ENCODE measurements at places on chromosomes 2 and 18.
A peak's percentile ranks its signal among the peaks of the same experiment; 100 is the strongest.

GRCh38 chr2:65498396-65498795 lies 66.0 kb upstream of the SPRED2 start:
- no peak for DNase-seq

- DNase-seq, result peak; percentile 28
These were observed 740.3 kb downstream of the SATB2 start for GRCh38 chr2:198717451-198717850.

- no peak for DNase-seq
These were observed 21.7 kb upstream of the HNRNPA3 start for GRCh38 chr2:177190941-177191340.

DNA sequence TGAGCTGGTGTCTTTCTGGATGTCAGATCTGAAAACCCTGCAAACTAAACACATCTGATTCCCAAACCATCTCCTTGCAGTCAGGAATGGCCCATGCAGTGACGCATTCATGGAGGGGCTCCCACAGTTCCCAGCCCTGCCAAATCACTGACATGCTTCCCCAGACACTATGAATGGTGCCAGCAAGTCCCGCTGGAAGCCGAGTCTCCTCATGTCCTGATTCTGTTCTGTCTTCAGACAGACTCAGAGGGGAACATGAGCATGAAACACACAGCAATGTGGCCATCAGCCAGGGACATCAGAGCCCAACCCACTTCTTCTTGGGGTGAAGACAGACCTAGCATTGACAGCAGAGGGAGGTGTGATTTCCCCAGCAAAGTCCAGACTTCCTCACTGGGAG lies 83.7 kb downstream of the TTC32 start:
- DNase-seq, result no peak

DNA sequence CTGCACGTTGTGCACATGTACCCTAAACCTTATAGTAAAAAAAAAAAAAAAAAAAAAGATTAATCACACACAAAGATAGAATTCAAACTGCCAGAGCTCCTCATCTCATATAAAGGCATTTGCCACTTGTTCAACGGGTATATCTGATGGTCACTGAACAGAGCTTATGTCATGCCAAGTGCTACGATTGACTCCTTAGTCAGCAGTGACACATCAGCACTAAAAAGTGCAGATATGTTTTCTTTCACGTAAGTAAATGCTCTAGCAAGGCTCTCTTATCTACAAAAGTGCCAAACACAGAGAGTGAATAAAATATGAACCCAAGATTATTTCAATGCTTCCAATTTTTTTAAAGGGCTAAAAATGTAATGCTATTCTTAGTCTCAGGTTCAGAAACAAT lies 1.1 kb downstream of the LMAN1 start:
- DNase-seq, result peak; percentile 3

GRCh38 chr2:187302116-187302515 lies 145.9 kb downstream of the CALCRL start:
- no peak for DNase-seq

DNA sequence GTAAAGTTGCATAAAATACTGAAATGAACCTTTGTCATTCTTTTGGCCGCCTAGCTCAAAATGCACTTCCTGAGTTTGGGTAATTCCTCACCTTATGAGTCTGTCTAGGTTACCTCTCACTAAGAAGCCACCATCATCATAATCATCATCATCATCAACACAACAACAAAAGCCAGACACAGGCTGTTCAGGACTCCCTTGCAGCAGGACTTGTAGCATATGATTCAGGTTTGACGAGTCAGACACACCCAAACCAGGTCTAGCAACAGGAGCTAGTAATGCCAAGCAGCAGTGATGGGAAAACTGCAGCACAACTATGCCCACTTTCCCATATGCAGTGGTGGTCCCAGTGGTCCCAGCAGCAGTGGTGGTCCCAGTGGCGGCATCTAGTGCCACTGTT lies 2.8 kb upstream of the SGO2 start:
- no peak for DNase-seq

DNA sequence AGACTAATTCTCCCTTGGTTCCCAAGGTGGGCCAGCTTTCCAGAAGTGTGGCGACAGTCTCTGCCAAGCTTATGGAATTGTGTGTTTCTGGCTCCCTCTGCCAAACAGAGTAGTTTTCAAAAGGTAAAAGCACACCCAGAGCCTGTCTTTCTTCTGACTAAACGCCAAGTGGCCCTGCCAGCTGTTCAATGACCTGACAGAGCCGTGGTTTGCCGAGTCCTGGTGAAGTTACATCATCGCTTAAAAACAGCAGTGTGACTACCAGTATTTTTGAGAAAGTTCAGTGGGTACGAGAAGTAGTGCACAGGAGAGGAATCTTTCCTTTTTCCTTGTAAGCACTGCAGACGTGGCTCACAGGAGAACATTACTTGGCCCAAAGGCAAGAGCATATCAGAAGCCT lies 1.9 kb downstream of the PER2 start:
- no peak for DNase-seq

- DNase-seq, result peak; percentile 88
These were observed 46.9 kb downstream of the DNMT3A start for GRCh38 chr2:25294573-25295462.

DNA sequence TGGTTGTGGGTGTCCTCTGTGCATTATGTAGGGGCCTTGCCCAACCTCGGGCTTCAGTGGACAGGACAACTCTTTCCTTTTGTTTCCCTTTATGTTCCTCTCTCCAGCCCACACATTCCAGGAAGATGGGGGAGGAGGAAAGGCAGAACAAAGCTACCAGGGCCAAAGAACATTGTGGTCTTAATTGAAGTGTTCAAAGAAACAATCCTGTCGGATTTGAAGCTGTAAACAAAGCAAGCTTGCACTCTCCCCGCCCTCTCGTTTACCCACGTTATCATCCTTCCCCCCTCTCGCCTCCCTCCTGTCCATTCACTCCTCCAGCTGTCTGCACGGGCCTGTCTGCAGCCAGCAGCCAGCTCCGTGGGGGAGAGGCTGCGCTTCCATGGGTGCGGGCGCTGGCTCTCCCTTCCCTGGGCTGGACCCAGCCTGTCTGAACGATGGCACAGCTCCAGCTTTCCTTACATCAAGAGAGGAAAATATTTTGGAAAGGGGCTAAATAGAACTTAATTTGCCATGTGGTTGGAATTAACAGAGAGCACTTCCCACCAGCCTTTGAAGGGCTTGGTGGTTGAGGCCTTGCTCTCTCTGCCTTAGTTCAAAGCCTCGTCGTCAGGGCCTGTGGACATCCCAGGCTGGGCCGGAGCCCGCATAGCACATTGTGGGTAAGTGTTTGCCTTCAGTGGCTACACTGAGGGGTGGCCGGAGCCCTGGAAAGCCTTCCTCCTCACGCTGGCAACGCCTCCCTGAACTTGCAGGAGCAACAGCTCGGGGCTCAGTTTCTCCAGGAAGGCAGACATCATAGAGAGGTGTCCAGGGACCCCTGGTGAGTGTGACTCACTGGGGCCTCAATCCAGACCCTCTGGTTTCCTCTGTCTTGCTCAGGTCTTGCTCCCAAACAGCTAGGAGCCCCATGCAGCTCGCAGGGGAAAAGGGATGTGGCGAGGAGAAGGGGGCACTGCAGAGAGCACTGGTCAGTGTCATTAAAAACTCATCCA lies 60.6 kb upstream of the HS6ST1 start:
- DNase-seq, result no peak

DNA sequence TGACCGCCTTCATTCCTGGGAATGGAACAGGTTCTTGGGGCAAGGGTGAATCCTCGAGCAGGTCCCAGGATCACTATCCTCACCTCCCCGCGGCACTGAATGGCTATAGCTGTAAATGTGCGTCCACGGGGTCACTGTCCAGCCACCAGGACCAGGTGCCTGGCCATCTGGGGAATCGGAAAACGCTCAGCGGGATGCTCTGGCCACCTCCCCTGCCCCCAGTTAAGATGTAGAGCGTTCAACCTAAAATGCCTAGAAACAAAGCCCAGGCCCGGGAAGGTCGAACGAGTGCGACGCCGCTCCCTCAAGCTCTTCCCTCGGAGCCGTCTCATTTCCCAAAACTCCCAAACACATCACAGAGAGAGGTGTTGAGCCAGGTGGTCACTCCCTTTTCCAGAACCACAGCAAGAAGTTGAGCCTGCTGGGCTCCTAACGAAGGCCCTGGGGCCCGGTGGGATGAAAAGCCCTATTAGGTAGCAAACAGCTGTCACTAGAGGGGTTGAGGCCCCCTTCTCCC lies 795 bp upstream of the CAPN10 start:
- no peak for DNase-seq

- no peak for DNase-seq
These were observed 147.0 kb upstream of the ALPP start for GRCh38 chr2:232231554-232231953.

DNA sequence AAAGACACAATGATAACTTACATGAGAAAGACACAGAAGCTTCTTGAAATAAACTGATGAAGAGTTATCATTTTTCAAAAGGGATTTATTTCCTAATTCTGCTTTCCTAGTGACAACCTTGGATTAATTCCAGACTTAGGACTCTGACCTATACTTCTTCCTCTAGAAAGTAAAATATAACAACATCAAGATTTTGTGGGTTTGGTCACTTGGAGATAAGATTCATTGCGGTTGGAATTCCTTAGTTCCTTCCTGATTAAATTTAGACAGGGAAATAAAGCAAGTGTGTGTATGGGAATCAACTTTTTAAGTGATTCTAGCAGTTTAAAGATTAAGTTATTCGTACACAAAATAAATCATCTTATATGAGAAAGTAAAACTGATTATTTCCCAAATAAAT lies 208.4 kb upstream of the CCDC150 start:
- DNase-seq, result no peak

DNA sequence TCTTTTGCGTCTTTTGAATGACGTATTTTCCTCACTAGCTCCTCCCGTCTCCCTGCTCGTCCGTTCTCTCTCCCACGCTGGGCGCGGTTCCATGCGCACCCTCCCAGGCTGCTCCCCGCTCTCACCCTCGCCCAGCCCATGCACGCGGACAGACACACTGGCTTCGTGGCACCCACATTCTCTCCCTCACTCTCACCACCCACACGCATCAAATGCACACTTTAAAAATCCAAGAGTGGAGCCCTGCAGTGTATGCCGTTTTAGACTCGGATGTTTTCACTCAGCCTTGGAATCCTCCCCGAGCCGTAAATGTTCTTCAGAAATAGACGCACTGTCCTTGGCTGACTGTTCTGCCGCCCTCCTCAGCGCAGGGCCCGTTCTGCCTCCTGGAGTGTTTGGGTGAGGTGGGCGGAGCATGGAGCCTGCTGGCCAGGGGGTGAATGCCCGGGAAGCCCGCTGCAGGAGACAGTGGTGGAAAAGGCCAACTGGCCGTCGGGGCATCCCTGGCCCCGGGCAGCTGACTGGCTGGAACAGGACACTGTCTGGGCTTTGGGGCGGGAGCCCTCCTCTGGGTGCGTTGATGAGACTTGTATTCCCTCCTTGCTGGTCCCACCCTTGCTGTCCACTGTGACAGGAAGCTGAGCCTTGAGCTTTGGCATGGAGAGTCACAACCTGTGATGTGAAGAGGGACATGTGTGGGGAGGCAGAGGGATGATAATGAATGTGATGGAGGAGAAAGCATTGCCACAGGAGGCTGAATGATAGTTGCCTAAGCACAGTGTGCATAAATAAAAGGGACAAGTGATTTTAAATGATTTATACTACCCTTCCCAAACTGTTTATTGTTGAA lies 35.4 kb upstream of the LYPD6B start:
- DNase-seq, result no peak

- DNase-seq, result no peak
These were observed 3.5 kb upstream of the FABP1 start for GRCh38 chr2:88131201-88131998.

DNA sequence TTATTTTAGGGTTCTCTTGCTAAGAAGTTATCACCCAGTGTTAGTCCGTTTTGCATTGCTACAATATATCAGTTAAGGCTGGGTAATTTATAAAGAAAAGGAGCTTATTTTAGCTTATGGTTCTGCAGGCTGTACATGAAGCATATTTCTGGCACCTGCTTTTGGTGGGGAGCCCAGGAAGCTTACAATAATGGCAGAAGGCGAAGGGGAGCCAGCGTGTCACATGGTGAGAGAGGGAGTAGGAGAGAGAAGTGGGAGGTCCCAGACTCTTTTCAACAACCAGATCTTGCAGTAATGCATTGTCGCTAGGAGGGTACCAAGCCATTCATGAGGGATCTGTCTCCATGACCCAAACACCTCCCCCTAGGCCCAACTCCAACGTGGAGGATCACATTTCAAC lies 688.8 kb upstream of the PIK3C3 start:
- DNase-seq, result no peak

GRCh38 chr18:65239787-65240186 lies 511.0 kb upstream of the CDH7 start:
- no peak for DNase-seq

GRCh38 chr2:6082625-6083018 lies 390.4 kb downstream of the SOX11 start:
- DNase-seq, result no peak

DNA sequence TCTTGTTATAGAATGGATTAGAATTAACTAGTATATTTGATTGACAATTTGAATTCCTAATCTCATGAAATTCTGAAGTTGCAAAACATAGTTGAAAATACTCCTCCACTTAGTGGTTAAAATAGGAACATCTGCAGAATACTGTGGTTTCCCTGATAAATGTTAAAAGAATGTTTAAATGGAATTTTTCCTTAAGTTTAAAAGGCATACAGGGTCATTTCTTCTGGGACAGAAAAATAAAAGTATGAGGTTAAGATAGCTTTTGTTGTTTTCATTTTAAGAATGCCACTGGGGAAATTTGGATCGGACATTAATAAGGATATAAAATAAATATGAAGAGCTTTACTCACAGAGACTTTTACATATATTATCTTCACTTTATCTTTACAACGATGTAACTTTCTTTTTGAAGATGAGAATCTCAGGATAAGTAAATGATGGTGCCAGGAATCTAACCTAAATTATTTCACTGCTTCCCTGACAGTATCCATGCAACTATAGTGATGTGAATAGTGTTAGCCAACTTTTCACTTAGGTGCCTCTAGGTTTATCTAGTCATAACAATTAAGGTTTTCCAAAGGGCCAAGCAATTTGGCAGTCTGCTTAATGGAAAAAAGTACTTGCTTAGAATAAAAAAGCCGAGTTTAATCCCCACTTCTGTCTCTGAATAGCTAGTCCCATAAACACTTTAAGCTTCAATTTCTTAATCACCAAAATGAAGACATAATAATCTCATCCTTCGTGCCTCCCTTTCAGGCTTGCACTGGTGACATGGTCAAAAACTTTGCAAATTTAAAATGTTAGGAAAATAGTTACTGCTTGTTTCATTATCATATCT lies 151.8 kb upstream of the STK17B start:
- DNase-seq, result no peak

GRCh38 chr2:222303828-222304736 lies 5.3 kb upstream of the PAX3 start:
- no peak for DNase-seq

- DNase-seq, result no peak
These were observed 150.5 kb upstream of the SMAD7 start for GRCh38 chr18:49101236-49101635.

GRCh38 chr18:56197241-56197859 lies 441.0 kb downstream of the TXNL1 start:
- no peak for DNase-seq

Data from OCI-LY7 (cell line).